Retina (tissue), 1 donor: ENCODE measurements at places on chromosomes 1 and 21.

GRCh38 chr1:3292051-3292722, 162.3 kb upstream of the ARHGEF16 start:
- DNase-seq, result no peak

GRCh38 chr1:245901037-245901436, 606.0 kb downstream of the SMYD3 start:
- DNase-seq, result no peak

DNA sequence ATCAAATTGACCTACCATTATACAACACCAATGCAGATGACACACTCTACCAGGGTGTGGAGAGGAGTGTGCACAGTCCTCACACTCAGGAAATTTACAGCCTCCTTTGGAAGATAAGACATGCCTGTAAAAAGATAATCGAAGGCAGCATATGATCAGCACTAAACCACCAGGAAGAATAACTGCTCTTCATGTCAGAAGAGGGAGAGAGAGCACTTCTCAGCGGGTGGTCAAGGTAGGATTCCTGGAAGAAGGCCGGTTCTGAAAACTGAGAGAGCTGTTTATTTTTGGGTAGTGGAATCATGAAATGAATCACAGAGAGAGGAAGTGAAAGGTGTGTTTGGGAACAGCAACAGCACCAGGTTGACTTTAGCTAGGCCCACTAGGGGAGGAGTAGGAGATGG, 14.0 kb upstream of the ZNF697 start:
- DNase-seq, result no peak

GRCh38 chr1:117653732-117654492, 48.1 kb downstream of the TENT5C start:
- no peak for DNase-seq

DNA sequence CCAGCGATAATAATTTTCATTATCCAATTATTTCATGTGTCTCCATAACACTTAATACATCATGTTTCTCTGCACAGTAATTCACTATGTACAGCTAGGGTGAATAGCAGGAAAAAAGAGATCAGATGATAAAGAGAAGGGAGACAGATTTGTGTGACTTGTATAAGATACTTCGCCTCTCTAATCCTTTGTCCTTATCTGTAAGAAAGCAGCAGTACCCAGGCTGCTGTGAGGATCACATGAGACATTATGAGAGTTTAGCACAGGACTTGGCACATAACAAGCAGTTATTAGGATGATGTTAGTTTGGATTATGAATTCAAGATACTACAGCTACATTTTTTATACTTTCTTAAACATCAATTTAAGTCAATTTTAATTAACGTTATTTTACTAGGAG, 6.3 kb downstream of the ERG start:
- no peak for DNase-seq

GRCh38 chr21:46248422-46248782, 19.8 kb upstream of the LSS start:
- no peak for DNase-seq
